ENCODE measurements at places on chromosomes 7 and 10.

DNA sequence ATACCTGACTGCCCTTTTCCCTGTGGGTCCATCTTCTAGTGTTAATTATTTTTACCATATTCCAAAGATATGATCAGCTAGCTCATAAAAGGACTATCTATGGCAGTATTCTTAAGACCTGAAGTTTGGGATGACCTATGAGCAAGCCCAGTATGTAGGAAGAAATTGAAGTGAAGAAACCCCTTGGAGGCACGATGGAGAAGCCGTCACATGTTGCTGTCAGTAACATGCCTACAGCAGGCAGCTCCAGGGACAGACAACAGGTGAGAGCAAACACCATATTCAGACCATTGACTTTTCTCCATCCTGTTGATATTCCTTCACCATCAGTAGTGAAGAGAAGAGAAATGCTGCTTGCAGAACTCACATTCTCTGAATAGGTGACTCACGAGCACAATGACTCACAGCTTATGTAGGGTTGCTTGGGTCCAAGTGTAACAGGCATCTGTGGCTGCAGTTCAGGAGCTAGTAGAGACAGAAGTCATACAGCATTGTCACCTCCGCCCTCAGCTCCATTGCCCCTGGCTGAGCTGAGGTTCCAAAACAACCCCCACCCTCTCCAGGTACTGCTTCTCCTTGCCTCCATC lies 8.4 kb upstream of the LYZL2 start:
- no peak for DNase-seq

DNA sequence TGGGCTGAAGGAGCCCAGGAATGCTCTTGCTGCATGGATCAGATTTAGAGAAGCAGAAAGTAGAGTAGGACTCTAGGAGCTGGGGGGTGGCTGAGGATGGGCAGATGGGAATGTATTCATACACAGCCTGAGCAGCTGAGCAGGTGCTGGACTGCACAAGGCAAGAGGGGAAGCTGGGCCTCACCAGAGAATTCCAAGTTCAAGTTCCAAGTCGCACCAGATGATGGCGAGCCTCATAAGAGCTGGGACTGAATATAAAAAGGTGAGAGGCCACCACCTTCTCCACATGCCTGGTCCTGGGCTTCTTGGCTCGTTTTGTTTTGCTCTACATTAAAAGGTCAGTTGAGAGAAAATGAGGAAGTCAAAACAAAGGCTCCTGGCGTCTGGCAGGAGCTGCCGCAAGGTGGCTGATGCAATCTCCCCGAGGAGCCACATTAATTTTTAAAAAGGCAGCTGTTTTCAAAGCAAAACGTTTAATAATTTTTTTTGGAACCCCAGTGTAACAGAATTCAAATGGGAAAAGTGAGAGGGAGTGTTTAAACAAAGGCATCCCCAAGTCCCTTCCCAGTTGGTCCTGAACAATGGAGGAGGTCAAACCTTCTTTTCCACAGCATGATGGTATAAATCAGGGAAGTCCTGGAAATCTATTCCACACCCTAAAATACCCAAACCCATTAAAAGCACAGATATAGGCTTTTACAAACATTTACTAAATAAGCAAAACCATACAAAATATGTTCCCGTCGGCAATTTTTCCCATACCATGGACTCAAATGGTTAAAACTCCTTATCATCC lies 9.5 kb downstream of the CYREN start:
- no peak for DNase-seq

GRCh38 chr10:49200854-49201253 lies 12.7 kb upstream of the TMEM273 start:
- no peak for DNase-seq

- DNase-seq, result no peak
Measured at GRCh38 chr10:60817398-60817805, 39.1 kb downstream of the CDK1 start.

GRCh38 chr10:58177362-58177947 lies 90.2 kb downstream of the IPMK start:
- DNase-seq, result no peak

GRCh38 chr7:91405092-91405788 lies 141.0 kb downstream of the FZD1 start:
- no peak for DNase-seq

- peak; percentile 63 for DNase-seq
Measured at GRCh38 chr7:102287111-102287980, 678 bp downstream of the SH2B2 start.

DNA sequence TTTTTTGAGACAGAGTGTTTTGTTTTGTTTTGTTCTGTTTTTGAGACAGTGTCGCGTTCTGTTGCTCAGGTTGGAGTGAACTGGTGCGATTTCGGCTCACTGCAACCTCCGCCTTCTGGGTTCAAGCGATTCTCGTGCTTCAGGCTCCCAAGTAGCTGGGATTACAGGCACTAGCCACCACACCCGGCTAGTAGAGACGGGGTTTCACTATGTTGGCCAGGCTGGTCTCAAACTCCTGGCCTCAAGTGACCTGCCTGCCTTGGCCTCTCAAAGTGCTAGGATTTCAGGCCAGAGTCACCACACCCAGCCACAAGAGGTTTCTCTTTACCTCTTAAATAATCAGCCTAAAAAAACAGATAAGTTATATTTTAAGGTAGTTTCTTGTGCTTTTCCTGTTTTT lies 8.7 kb upstream of the ARHGAP12 start:
- DNase-seq, result no peak

DNA sequence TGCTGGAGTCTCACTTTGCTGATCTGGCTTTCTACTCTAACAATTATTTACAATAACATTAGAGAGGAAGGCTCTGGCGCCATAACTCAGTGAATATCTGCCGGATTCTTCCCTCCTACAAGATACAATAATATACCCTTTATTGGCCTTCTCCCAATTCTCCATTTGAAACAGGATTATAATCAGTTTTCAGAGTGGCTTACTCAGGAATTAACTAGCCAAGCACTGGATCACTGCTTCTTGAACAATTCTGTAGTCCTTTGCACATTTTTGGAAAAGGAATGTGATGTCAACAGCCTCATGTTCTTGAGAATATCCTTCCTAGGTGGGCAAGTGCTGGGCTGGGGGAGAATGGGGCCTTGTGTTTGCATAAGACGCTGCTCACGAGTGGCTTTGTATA lies 125.9 kb downstream of the HIPK2 start:
- peak; percentile 47 for DNase-seq

GRCh38 chr7:142916508-142916907 lies 17.0 kb downstream of the TRPV5 start:
- no peak for DNase-seq

GRCh38 chr7:1397491-1398327 lies 61.6 kb downstream of the MICALL2 start:
- no peak for DNase-seq

GRCh38 chr7:7349156-7349555 lies 166.8 kb downstream of the C1GALT1 start:
- DNase-seq, result no peak

DNA sequence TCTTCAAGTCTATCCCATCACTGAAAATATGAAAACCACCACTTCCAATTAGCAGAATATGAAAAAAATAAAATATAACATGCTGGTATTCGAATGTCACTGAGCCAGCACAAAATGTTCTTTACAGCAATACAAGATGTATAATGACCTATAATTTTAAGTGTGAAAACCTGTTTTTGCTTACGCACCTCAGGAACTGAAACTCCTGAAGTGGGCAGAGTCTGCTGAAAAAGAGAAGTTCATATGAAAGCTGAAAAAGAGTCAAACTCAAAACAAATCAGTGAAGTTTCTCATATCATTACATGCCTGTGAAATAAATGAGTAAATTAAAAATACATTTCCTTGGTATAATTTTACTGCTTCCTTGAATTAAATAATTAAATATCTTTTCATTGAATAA lies 272.5 kb downstream of the DGKB start:
- no peak for DNase-seq

DNA sequence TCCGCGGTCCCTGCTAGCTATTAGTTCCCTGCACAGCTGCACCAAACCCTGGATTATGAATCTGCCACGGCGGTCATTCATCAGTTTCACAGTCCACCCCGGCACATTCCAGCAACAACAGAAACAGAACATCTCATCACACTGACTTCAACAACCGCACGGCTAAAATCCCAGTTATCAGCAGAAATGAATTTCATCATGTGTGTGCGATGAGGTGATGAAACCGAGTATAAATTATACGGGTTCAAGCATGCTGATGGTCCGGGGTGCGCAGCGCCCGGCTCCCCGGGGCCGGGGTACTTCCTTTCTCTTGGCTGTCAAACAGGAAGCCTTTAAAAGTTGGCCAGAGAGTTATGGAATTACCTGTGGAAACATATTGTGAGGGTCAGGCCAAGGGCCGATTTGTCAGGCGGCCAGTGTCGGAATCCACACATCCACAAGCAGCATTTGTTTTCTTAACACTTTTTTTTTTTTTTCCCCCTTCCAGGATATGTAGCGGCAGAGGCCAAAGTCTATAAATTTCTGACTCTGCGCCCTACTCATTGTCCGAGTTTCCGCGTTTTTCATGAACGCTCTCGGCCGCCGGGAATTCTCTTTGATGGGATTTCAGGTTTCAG lies 420.9 kb upstream of the MGMT start:
- no peak for DNase-seq

DNA sequence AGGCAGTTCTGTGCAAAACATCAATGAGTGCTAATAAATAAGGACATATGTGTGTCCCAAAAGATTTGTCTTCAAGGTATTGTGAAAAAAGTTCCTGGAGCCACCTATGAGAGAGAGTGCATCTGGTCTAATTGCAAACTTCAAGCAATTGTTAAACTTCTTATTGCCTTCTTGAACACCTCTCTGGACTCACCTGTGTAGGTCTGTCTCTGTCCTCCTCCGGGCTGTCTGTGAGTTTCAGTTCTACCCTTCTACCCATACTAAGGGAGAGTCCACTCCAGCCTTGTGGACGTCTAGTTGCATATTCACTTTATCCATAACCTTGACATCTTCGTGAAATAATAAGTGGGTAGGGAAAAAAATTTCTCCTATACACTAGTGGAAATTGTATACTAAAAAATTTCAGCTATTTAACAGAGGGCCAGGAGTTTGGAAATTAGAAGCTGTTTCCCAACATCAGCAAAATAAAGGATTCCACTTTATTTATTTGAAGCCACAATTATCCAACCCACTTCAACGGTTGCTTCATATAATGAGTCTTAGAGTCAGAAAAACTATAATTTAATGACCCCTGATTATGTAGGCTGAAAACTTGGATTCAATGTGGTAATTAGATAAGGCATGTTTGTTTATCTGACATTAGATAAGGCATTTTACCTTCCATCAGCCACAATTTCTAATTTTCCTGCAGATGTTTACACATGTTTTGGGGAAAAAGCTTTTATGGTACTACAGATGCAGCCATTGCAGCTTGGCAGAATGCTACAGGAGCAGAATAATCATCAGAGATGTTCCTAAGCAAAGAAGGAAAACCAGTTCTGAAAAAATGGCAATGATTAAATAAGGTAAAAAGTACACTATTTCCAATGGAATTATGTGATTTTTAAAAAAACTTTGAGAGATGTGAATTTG lies 150.8 kb upstream of the FAM3C start:
- no peak for DNase-seq

- DNase-seq, result no peak
Measured at GRCh38 chr10:63261496-63261895, 128.4 kb downstream of the NRBF2 start.

DNA sequence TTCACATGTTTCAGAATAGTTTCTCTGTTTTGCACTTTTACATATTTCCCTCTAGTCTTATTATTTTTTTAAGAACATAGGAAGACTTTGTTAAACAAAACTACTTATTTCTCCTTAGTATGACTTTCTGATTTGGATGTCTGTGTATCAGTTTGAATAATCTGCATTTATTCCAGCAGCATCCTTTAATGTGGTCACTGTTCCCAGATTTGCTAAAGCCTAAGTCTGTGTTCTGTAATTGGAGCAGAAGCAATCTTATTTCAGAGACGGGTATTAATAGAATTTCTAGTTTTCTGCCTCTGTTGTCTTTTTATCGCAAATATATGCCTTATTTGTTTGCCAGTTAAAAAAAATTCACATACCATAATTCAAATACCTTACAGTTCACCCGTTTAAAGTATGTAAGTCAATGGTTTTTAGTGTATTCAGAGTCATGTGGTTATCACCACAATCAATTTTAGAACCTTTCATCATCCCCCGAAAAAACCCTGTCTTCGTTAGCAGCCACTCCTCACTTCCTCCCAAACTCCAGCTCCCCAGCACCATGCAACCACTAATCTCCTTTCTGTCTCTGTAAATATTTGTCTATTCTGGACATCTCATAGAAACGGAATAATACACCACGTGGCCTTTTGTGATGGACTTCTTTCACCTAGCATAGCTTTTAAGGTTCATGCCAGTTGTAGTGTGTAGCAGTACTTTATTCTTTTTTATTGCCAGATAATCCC lies 58.7 kb downstream of the INPP5F start:
- no peak for DNase-seq

- peak; percentile 61 for DNase-seq
Measured at GRCh38 chr10:21020545-21020944, 123.4 kb upstream of the NEBL start.

DNA sequence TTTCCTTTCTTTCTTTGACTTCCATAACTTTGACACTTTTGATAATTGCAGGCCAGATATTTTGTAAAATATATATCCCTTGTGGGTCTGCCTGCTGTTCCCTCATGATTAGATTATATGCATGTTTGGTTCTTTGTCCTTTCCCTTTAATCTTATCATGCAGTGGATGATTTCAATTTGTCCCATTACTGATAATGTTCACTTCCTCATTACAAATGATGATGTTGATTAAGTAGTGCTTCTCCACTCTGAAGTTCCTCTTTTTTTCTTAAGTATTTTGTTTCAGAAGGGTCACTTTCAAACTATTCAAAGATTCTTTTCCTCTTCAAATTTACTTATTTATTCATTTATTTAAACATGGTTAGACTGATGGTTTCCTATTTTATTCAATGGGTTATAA lies 898.1 kb downstream of the XPNPEP1 start:
- no peak for DNase-seq

DNA sequence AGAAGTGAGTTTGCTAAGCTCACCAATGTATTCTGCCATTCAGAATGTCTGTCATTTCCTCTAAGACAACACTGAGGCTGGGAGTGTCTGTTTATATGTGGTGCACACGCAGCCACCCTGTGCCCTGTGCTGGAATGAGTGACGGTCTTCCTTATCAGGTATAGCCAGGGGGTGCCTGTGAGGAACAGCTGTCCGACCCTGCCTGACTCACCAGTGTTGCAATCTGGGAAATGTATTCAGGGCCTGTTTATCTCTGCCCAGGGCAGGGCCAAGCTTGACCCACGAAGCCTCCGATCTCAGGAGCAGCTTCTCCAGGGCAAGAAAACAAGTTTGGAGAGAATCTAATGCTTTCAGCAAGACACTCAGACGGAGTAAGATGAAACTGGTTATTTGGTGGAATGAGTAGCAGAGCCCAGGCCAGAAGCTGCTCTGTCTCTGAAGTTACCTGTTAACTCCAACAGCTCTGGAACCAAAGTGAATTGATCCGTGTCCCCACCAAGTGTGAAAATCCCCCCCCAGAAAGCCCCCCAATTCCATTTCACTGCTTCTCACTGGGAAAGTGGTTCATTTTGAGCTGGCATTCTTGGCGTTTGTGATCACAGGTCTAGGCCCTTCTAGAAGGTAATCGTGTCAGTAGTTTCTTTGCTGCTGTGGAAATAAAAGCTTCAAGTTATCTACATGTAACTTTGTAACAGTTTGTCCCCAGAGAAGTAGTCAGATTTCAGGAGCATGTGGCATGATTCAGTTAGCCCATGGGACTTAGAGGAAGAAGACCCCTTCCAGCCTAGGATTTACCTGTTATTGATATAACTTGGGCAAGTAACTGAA lies 6.1 kb upstream of the UBE2H start:
- DNase-seq, result no peak
